Activated T-cell treated with anti-CD3 and anti-CD28 coated beads for 24 hours (primary cell): ENCODE measurements at places on chromosomes 2 and 18.

DNA sequence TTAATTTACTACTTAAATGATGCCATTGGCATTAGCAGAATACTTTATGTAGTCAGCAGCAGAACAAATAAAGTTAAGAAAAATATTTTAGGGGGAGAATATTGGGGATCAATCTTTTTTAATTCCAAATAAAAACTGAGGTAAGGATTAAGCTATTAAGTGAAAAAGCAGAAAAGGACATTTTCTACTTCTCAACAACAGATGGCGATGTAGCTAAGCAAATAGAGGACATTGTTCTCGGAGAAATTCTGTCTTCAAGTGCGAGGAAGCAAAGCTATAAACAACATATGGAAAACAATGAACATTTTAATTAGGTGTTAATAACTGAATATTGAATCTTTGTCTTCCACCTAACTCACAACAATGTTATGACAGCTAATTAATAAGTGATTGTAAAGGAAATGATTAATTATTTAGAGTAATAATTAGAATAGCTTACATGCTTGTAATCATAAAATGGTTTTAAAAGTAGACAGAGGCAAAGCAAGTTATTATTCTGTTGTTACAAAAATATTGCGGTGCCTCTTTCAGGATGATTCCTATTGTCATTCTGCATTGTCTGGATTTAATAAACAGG lies 32.9 kb upstream of the CCDC93 start:
- DNase-seq: no peak

DNA sequence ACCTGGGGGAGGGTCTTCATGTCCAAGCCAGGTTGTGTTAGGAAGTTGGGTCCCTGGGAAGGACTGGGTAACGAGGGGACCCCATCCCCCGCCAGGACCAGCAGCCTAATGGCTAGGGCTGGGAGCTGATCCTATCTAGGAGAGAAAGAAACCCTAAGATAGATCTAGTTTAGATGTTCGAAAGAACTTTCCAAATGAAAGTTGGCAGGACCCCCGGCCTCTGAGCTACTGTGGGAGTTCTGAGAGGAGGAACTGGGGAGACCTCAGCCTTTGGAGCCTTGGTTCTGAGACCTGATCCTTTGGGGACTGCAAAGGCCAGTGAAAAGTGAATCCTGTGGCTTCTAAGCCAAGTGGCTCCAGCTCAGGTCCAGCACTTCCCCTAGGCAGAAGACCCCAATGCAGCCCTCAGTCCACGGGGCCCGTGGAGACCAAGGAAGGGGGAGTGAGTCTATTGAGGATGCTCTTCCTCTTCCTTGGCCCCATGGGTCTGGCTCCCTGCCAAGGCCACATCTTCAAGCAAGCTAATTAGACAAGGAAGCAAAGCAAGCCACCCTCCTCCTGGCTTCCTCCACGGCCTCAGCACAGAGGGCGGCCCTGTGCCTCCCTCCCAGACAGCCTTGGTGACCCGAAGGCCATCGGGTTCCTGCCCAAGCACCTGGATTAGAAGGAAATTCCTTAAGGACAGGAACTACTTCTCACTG lies 23.5 kb downstream of the CCT7 start:
- no peak for DNase-seq

GRCh38 chr2:130316596-130316995 lies 26.1 kb upstream of the IMP4 start:
- DNase-seq: no peak

DNA sequence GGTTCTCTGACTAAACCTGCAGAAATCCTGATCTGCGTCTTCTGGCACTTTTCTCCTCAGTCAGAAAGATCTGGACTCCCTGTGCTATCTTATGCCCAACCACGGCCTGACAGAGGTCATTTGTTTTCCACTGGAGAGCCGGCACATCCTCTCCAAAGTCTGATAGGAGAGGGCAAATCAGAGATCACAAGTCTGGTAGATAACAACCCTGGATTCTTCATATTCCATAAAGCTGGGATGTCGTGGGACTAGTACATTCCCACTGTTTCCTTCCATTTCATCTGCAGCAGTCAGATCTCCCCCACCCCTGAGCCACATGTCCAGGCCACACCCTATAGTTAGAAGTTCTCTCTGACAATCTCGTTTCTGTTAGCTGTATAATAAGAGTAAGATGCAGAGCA lies 157.0 kb downstream of the MGAT5 start:
- no peak for DNase-seq

DNA sequence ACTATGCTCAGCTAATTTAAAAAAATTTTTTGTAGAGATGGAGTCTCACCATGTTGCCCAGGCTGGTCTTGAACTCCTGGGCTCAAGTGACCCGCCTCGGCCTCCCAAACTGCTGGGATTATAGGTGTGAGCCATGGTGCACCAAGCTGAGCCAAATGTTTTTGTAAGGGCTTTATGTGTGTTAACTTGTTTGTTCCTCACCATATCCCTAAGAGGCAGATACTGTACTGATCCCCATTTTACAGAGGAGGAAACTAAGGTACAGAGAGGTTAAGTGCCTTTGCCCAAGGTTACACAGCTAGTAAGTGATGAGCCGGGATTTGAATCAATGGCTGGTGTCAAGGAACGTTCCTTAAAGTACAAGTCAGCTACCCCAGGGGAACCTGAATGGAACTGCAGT lies 85.3 kb upstream of the KLF7 start:
- no peak for DNase-seq
